ENCODE measurements at places on chromosomes 1 and 21.
A peak's percentile ranks its signal among the peaks of the same experiment; 100 is the strongest.

- DNase-seq: no peak
Observed at GRCh38 chr1:27342391-27342777, 562 bp downstream of the SYTL1 start.

- DNase-seq: no peak
Observed at GRCh38 chr1:210730023-210730422, 401.3 kb downstream of the HHAT start.

- peak; percentile 81 for DNase-seq
Observed at GRCh38 chr1:150067184-150068108, at the start of gene VPS45. VPS45 (plus strand) TSS chr1:150067776; CDS start chr1:150067858, 82 bp downstream.

- no peak for DNase-seq
Observed at GRCh38 chr1:1088801-1089680, 14.9 kb upstream of the RNF223 start.

GRCh38 chr1:26361605-26362122 lies 7.7 kb upstream of the CRYBG2 start:
- no peak for DNase-seq

- no peak for DNase-seq
Observed at GRCh38 chr21:46097336-46098293, at the start of gene COL6A2. COL6A2 (plus strand) TSS chr21:46098112.

DNA sequence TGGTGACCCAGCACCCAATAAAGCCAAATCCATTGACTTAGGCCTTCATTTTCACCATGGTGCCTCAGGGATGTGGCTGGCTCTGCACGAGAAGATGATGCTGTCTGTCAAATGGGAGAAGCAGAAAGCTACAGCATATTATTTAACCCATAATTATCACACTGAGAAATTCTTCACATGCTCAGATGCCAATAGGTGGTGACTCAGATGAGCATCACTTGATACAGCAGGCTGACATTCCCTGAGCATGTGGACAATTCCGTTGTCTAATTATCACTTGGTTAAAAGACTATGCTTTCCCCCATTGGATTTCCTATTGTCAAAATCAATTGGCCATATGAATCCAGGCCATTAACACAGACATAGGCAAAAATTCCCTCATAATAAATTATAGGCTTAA lies 44.0 kb upstream of the HSD3B1 start:
- no peak for DNase-seq

GRCh38 chr1:51990478-51990965 lies at the start of gene RAB3B:
RAB3B (minus strand) TSS chr1:51990700; CDS start chr1:51977117, 13,583 bp downstream.
- peak; percentile 65 for DNase-seq

- peak; percentile 92 for DNase-seq
Observed at GRCh38 chr1:15196807-15197530, 43.4 kb downstream of the TMEM51 start.

DNA sequence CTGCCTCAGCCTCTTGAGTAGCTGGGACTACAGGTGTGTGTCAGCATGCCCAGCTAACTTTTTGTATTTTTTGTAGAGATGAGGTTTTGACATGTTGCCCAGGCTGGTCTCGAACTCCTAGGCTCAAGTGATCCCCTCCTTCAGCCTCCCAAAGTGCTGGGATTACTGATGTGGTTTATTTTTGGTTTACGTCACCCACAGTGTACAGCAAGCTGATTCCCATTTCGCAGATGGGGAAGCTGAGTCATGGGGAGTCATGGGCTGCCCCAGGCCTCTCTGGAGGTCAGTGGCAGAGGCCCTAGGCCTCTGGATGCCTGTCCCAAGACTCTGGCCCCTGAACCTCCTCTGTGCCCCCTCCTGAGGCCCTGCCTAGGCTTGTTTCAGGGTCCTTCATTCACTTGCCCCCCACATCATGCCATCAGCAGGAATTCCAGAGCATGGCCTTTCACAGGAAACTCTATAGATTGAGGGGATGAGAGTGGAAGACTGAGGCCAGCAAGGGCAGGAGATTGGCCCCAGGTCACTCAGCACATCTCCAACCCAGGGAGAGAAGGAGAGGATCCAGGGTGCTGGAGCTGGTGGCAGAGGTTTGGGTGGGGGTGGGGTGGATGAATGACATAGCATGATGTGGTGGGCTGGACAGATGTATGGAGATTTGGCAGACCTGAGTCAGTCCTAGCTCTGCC lies 266.0 kb downstream of the PTPRU start:
- no peak for DNase-seq

- DNase-seq: peak; percentile 77
Observed at GRCh38 chr1:226125097-226125630, 61.4 kb downstream of the ACBD3 start.

DNA sequence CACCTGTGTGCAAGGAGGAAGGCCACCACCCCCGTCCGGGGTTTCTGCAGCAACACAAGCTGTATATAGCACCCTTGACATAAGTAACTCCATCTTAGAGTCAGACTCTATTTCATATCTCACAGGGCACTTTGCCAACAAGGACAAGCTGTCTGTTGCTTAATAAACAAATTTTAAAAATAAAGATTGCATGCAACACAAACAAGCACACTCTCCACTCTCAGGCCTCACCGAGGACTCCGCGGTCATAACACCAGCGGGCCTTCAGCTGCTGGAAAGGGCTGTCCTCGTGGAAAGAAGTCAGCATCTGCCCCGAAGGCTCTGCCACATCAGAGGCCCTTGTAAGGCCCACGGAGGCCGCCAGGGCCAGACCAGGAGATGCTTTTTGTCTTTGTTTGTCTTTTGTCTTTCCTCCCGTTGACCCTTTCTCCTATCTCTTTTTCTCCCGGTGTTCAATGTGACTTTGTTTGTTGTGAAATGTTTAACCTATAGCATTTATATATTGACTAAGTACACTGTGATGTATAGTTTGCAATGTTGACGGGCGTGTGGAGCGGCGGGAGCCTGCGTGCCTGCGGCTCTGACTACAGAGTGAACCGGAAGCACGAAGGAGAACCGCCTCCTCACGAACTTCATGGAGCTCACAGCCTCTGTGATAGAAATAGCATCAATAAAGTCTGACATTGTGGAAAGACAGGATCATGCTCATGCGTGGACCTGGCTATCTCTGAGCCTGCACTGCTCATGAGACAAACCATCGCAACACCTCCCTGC lies 24.1 kb downstream of the MEGF6 start:
- peak; percentile 1 for DNase-seq

- DNase-seq: peak; percentile 3
Observed at GRCh38 chr1:115506924-115507589, 134.7 kb upstream of the VANGL1 start.

DNA sequence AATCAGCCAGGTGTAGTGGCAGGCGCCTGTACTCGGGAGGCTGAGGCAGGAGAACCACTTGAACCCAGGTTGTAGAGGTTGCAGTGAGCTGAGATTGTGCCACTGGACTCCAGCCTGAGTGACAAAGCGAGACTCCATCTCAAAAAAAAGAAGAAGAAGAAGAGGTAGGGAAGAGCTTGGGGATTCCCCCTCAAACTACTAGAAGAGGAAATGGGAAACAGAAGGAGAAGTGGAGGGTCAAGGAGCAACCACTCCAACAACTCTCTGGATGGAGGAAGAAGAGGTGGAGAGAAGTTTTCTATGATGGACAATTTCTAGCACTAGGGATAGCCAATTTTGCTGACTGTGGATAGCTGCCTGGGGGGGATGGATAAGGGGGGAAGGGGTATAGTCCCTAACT lies 14.9 kb upstream of the SLAMF9 start:
- no peak for DNase-seq

GRCh38 chr1:193285641-193286040 lies 99.2 kb upstream of the B3GALT2 start:
- no peak for DNase-seq

DNA sequence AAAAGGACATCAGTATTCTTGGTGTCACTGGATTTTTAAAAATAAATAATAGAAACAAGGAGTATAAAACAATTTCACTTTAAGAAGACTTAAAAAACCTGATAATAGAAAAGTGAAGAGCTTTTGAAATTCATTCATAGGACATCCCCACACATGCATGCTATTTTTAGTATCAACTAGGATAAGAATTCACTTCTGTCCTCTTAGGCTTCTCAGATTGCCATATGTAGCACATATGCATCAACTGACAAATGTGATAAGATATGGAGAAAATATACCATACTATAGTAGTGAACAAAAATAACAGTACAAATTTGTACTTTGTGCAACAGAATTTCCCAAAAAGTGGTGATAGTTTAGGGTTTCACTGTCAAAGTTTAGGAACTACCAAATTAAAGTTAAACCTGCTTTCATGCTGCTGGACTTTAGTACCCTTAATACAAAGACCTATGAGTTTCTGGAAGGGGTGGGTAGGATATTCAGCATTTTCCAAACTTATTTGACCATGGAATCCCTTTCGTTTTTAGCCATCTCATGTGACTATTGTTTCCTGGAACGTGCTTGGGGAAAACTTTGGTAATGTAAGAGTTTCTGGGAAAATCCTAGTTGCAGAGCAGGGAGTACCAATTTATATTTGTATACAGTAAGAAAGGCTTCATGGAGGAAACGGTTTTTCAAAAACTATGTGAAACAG lies 19.8 kb downstream of the RPRD2 start:
- no peak for DNase-seq

- DNase-seq: no peak
Observed at GRCh38 chr21:39221282-39221996, 38.2 kb upstream of the PSMG1 start.

DNA sequence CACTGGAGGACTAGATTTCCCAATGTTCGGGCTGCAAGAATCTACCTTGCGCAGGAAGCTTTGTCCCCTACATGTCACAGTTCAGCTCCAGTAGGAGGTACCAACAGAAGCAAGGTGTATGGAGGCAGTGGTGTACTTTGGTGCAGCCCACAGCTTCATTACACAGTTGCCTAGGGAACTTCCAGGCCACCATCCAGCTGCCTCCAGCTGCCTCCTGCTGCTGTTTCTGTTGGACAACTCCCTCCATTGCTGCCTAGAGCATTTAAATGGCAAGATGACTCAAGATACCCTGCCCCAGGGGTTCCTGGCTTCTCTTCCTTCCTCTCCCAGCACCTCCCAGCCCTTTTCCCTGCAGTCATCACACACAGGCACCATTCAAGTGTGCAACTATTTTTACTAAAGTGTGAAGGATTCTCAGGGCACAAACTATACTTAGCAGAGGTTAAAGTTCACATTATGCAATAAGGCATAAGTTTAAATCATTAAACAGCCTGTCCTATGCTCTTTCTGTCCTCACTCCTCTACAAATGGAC lies 39.0 kb upstream of the ATP1A1 start:
- DNase-seq: no peak

- DNase-seq: no peak
Observed at GRCh38 chr1:214900590-214900989, 181.9 kb upstream of the KCNK2 start.

- no peak for DNase-seq
Observed at GRCh38 chr1:2126331-2127186, 68.0 kb downstream of the FAAP20 start.

GRCh38 chr1:230646710-230647302 lies 4.5 kb downstream of the COG2 start:
- DNase-seq: no peak

GRCh38 chr1:205928317-205928716 lies 14.9 kb downstream of the SLC26A9 start:
- no peak for DNase-seq

GRCh38 chr1:34235594-34235993 lies 58.9 kb downstream of the C1orf94 start:
- no peak for DNase-seq

DNA sequence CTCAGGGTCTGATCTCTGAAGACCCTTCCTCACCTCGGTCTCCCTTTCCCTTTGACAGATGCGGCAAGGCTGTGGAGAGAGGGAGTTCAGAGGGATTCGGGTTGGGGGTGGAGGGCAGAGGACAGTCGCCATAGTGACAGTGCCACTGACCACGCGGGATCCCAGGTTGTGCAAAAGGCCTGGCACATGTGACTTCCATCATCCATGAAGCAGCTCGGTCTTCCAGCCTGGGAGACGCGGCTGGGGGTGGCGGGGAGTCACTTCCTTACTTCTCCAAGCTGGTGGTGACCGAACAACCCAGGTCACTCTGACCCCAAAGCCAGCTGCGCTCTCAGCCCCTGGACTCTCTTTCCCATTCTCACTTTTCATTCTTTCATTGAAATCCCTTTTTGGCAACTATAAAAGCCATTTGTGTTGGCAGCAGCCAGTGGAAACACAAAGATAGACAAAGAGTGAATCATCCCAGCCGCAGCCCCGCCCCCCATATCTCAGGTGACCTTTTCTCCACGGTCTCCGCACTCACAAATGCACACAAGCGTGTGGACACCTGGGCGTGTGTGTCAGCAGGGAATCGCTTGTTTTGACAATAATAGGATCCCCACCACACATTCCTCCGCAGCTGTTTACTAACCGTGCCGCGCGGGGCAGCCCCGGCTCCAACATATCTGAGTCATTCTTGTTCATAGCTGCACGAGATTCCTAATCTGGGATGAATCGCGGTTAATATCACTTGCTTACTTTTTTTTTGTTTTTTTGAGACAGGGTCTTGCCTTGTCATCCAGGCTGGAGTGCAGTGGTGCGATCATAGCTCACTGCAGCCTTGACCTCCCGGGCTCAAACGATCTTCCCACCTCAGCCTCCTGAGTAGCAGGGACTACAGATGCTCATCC lies 68.3 kb downstream of the DHRS3 start:
- DNase-seq: peak; percentile 31

GRCh38 chr1:53627031-53627430 lies 111.9 kb downstream of the GLIS1 start:
- no peak for DNase-seq

- DNase-seq: no peak
Observed at GRCh38 chr1:35660581-35661473, 19.5 kb upstream of the PSMB2 start.

DNA sequence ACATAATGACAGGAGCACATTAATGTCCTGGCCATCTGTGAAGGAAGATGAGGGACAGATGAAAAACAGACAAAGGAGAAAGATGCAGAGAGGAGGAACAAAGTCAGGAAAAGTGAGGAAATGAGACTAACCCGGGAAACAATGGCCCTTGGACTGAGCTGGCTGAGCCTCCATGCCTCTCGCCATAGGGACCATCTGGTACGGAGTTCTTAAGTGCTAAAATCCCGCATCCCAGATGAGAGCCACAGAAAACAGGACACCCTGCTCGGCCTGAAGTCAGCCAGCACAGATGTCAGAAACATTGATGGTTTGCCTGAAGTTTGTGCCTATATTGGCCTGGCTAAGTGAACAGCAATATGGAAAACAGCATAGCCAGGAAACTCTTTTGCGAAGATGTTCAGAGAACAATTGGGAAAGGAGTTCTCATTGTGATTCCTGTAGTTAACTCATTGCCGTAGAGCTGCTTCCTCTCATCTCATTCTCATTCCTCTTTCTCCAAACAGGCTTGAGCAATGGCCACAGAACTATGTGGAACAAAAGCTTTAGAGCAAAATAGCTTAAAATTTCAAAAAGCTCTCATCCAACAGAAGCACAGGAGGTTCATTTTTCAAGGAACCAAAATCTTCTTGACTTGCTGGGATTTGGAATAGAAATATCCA lies 96.6 kb downstream of the ASTN1 start:
- DNase-seq: no peak

GRCh38 chr1:43275826-43276620 lies 6.2 kb downstream of the TMEM125 start:
- DNase-seq: no peak

- DNase-seq: no peak
Observed at GRCh38 chr1:162327788-162328165, 48.9 kb downstream of the SPATA46 start.
